Dermis microvascular lymphatic vessel endothelial cell (primary cell): ENCODE measurements at places on chromosomes 2 and 18. TPM values are rescaled to one million over a fixed set of nuclear protein-coding genes. Genes with fewer than 3 reads are reported as not detected.

DNA sequence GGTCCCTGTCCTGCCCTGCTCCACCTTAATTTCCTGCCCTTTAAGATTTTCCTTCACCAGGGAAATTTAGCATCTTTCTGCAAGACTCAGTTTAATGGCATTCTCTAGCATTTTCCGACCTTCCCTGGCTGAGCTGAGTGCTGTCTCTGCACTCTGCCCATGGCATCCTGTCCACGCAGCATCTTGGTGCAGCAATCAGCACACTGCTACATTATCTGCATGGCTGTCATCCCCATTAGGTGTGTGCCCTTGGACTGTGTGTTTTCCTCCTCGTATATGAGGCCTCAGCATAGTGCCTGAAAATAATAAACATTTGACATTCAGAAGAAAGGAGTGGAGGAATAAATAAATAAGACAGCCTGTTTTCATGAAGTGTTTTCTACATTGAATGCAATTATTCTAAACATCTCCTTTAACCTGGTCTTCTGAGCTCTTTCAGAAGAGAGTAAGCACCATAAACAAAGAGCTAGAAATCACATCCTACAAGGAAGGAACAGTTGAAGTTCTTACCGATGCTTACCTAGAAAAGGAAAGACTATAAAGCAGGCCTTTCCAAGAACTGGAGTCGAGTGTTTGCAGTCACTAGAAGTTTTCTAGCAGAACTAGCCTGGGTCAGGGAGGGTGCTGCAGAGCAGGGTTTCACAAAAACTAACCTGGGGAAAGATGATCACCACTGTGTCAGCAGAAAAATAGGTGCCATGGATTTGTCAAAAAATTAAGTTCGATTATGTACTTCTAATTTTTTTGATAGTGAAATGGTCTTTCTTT, 131.4 kb upstream of the ITGB6 start:
- no peak for DNase-seq

The ERFE gene
- total RNA-seq, result 0.13 TPM in 2 replicates

DNA sequence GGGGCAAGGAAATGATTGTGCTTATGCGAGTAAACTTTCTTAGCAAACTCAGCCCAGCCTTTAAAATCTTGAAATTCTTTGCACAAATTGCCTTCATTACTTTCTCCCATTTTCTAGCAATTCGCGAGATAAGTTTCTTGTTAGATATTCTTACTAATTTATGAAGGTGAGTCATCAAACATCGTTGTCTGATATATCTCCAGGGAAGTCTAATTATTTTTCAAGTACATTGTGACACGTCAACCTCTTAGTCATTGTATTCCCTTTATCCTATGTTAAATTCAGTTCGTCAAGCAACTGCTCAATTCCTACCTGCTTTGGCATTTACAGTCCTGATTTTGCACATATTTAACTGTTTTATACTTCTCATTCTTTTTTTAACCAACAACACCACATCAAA, 854.5 kb upstream of the CRIM1 start:
- DNase-seq, result no peak

GRCh38 chr2:152791979-152792378, 73.6 kb downstream of the ARL6IP6 start:
- no peak for DNase-seq

GRCh38 chr18:3120356-3120755, 99.4 kb downstream of the MYOM1 start:
- no peak for DNase-seq

DNA sequence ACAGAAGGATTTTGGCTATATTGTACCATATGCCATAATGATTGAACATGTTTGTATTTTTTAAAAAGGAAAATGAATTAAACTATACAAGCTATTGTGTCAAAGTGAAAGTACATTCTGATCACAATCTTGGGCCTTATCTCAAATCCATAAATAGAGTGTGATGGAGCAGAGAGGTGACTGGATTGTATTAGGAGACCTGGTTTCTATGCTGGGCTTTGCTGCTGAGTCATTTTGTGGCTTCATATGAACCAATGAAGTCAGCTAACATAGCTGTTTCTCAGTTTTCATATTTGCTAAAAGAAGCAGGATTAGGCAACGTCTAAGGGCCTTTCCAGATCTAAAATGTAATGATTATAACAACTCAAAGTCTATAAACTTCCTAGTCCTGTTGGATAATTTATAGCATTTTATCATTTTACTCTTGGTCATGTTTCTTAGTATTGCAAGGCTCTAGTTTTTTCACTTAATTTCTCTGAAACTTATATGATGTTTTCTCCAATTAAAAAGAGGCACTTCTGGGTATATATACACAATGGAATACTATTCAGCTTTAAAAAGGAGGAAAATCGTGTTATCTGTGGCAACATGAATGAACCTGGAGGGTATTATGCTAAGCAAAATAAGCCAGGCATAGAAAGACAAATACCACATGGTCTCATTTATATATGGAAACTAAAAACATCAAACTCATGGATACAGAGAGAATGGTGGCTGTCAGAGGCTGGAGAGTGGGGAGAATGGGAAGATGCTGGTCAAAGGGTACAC, 112.3 kb downstream of the MEP1B start:
- no peak for DNase-seq

DNA sequence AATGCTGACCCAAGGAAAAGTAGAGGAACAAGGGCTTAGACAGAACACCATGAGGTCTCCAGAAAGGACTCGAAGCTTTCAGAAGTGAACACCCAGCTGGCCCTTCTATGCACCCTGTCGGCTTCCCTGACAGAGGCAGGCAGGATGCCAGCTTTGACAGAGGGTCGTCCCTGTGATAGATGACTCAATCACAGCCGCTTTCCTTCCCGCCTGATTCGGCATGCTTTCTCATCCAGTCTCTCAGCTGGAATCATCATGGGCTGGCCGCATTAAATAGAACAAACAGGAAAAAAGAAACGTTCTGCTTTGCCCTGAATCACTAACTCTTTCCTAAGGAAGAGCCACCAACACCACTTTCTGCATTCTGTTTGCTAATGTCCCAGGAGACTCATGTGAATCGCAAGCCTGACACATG, 140.3 kb upstream of the RAB12 start:
- peak; percentile 83 for DNase-seq

DNA sequence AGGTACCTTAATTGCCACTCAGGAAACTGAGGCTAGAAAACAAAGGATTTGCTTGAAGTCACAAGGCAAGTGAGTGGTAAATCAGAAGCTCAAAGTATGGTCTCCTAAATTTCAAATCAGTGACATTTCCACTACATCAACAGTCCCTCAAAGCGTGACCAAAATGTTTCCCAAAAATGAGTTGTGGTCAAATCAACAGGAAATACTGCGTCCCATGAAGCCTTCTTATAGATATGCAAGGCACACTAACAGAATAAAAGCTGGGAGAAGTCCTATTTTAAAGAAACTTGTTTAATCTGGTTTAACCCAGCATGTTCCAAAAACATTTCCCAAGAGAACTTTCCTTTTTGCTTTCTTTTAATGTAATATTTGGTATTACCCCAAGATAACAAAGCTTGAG, 249.4 kb downstream of the EXOC6B start:
- DNase-seq, result no peak

GRCh38 chr18:7749510-7749981, 182.4 kb downstream of the PTPRM start:
- peak; percentile 11 for DNase-seq

GRCh38 chr2:46666044-46666679, 186.8 kb downstream of the TMEM247 start:
- no peak for DNase-seq

- no peak for DNase-seq
Measured at GRCh38 chr2:3125001-3125760, 252.4 kb downstream of the EIPR1 start.

The LRP2 gene
- under 0.01 TPM in 1 of 2 replicates, not detected in the other for total RNA-seq

- DNase-seq, result no peak
Measured at GRCh38 chr2:217919204-217919603, 83.6 kb downstream of the TNS1 start.

The SLC19A3 gene
- under 0.01 and 0.13 TPM in 2 replicates for total RNA-seq

The HRH4 gene
- total RNA-seq, result not detected in 2 replicates

DNA sequence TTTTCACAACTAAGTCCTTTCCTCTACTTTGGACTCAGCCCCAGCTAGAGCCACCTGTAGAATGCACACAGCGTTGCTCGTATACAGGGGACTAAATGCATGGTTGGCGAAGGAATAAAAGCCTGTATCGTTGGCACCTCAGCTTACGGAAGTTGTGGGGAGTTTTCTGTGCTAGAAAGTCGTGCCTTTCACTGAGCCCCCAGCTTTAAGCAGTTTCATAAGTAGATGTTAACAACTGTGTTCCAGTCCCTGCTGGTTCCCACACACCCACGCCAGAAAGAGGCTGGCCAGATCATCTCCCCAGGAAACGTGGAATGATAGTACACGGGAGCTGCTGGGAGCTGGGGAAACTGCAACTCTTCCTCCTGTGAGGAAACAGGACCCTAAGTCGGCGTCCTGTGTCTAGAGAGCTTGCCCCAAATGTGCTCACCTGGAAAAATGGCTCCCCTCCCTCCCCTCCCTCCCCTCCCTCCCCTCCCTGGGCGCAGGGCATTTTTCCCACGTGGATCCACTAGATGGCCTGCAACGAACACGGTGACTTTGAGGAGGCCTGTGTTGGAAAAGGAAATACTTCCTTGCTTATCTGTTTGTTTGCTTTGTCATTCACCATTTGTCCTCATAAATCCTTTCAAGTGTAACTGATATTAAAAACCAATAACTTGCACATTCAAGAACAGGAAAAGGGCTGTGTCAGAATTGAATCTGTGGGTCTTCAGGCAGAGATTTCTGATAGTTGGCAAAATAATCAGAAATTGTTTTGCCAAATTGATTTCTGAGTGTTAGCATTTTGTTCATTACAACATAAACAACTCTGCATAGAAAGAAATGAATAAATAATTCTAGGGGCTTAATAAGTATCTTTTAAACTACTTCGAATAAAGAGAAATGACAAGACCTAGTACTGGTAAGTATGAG, 43.9 kb upstream of the RFX8 start:
- peak; percentile 43 for DNase-seq

The ADAM23 gene
- total RNA-seq, result 0.77 and 1.0 TPM in 2 replicates

- no peak for DNase-seq
Measured at GRCh38 chr2:188199716-188200128, 92.0 kb upstream of the GULP1 start.

GRCh38 chr2:241842620-241843211, 16.0 kb downstream of the PDCD1 start:
- DNase-seq, result peak; percentile 14

DNA sequence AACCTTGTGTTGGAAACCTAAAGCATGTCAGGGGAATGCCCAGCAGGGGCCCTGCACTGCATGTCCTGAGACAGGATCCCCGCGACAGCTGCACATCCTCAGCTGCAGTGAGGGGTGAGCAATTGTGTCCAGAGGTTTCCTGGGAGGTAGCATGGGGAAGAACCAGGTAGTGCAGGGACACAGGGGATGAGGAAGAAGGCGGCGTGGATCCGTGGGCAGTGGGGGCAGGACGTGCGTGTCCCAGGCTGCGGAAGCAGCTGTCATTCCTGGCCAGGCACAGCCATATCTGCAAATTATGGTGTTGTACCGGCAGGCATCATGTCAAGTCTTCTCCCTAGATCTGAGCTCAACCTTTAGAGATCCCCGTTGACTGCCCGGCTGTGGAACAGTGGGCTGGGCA, 238.2 kb upstream of the MYT1L start:
- DNase-seq, result no peak

DNA sequence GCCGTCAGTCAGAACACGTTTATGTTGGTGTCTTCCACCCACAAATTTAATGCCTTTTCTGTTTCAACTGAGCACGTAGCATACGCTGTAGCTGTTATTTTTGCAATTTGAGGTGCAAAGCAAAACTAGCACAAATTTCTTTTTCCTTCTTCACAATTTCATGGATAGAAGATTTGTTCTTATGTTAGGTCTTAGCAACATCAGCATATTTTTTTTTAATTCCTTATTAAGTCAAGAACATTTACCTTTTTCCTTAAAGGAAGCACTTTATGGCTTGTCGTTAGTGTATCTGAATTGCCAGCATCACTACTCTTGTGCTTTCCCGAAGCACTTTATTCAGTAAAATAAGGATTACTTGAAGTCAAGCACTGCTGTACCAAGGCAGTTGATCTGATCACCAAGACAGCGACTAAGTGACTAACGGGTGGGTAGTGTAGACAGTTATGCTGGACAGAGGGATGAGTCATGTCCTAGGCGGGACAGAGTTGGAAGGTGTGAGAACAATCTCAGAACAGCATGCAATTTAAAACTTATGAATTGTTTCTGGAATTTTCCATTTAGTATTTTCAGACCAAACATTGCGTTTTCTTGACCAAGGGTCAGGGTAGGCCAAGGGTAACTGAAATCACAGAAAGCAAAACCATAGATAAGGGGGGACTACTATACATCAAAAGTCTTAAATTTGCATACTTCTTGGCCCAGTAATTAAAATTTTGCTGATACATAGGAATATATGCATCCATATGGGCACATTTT, 13.3 kb downstream of the BABAM2 start:
- DNase-seq, result no peak

DNA sequence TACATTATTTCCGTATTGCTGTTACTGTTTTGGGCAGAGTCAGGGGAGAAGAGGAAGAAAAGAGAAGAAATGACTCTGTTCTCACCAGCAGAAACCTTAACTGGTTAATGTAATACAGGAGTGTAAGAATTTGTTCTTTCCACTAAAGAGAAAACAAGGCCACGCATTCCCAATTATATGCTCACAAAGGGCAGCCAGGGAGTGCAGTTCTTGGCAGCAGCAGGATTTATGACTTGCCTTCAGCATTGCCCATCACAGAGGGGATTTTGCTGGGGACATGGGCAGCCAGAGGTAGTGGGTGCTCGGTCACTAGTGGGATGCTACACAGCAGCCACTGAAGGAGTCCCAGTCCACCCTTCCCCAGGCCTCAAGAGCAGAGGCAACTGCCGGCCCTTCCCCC, 18.4 kb downstream of the MREG start:
- DNase-seq, result no peak

DNA sequence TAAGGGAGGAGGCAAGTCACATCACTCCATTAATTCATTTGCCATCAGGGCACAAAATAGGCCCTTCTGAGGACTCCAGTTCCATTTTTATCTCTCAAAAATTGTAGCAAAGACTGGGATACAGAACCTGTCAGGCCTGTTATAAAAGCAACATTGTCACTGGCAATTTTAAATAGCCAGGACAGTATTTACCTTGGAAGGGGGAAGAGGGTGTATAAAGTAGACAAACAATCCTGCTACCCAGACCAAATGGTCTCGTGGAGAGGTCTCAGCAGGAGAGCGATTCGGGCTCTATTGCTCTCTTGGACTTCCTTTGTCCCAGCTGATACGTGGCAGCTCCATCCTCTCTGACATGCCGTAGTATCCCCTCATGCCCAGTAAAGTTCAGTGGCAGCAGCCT, 740.3 kb upstream of the HS6ST1 start:
- DNase-seq, result no peak

DNA sequence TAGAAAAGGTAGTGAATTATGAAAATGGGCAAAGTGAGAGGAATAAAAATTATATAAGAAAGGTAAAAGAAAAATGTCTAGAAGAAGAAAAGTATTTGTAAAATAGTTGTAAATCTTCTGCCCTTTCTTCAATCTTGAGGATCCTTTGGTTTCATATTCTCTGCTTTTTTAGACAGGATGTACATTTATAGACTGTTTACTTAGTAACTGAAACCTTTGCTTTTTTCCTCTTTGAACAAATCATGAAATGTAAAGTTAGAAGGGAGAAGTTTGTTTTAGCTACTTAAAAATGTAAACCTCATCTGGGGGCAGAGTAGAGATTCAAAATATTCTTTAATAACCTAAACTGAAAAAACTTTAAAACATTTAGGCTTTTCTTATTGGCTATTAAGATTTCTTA, 150.4 kb upstream of the ITGA4 start:
- no peak for DNase-seq
